ENCODE measurements at places on chromosomes 2 and 18. TPM values are rescaled to one million over a fixed set of nuclear protein-coding genes. Genes with fewer than 3 reads are reported as not detected.

Gene AGAP1
- total RNA-seq = 43.8 TPM

Gene CBLN2
- total RNA-seq = not detected

Gene ST6GAL2
- total RNA-seq = 139 TPM

Gene LOXHD1
- not detected for total RNA-seq

GRCh38 chr2:121796239-121796638 is 40.8 kb downstream of the TSN start:
- no peak overlapping the region for H3K4me3 ChIP-seq
- H3K27me3 ChIP-seq = peaks cover 10% of the 10 kb centered on the region
- no peak overlapping the region for H3K27ac ChIP-seq
- H3K4me1 ChIP-seq = no peaks in the 10 kb centered on the region
- DNase-seq = no peak
- H3K36me3 ChIP-seq = no peaks in the 10 kb centered on the region

DNA sequence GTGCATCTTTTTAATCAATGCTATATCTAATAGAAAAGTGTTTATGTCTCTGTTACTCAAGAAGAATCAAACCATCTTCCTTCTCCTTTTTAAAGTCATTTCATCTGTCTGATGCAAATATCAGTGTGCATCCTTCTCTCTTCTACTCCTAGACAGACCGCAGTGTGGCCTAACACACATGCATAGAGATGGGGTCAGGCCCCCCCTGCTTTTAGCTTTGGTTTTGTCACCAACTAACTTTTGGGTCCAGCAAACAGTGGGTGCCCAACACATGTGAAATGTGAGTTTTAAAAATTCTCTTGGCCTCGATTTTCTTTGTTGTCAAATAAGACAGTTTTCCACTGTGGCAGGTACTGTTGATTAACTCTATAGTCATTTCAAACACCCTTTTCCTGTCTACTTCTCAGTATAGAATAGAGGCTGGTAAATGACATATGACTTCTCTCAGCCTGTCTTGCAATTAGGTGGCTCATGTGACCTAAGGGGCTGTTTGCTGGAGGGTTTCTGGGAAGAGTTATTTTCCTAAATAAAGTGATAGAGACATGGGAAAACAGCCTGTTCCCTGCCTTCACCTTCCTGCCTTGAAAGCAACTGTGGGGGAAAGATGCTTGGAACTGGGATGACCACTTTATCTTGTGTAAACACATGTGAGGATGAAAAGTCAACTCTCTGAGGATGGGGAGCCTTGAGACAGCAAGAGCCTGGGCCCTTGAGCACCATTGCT is 65.7 kb upstream of the DARS1 start:
- no peak for DNase-seq
- H3K27ac ChIP-seq = no peak overlapping the region
- H3K4me1 ChIP-seq = no peaks in the 10 kb centered on the region

DNA sequence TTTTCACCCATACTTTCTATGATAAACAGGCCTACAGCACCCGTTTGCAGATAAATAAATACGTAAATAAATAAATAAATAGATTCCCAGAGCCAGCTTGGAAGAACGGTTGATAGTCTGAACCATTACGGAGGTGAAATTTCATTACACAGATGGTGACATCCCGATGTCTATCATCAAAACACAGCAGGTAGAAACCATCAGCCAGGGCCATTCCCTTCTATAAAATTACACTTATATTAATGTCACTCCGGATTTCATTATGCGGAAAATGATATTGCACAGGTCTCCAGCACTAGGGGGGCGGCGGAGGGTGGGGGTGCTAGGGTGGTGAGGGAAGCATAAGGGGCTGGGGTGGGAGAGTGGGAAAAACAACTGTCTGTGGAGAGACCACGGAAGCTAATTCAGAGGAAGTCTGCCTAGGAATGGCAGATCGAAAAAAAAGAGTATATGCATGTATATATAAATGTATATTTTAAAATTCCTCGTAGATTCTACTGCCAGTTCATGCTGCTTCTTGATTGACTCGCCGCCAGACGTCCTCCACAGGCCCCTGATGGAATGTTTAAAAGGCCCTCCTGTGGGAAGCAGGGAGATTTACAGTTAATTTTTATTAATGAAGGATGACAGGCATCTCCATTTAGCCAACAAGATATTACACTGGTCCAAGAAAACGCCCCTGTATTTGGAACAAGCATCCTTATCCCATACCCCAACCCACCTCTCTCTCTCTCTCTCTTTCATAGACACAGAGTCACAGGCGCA is 1906.0 kb upstream of the PIK3C3 start:
- no peak for DNase-seq
- H3K27ac ChIP-seq = no peak overlapping the region
- no peaks in the 10 kb centered on the region for H3K4me1 ChIP-seq
- H3K36me3 ChIP-seq = no peaks in the 10 kb centered on the region

- H3K4me3 ChIP-seq = peak overlapping the region; percentile 12
- peaks cover 40% of the 10 kb centered on the region for H3K4me1 ChIP-seq
- H3K27me3 ChIP-seq = no peaks in the 10 kb centered on the region
- peak overlapping the region; percentile 86 for H3K27ac ChIP-seq
- DNase-seq = no peak
Observed at GRCh38 chr2:235860111-235860510, 308.1 kb downstream of the GBX2 start.

GRCh38 chr2:120785228-120785966 is 49.7 kb downstream of the GLI2 start:
- no peak overlapping the region for H3K4me3 ChIP-seq
- no peaks in the 10 kb centered on the region for H3K27me3 ChIP-seq

- H3K27ac ChIP-seq = peak overlapping the region; percentile 80
- no peak overlapping the region for H3K4me3 ChIP-seq
- H3K4me1 ChIP-seq = peaks cover 55% of the 10 kb centered on the region
- DNase-seq = no peak
- H3K36me3 ChIP-seq = no peaks in the 10 kb centered on the region
Observed at GRCh38 chr2:28356095-28356911, 36.4 kb upstream of the FOSL2 start.

GRCh38 chr18:58046093-58046793 is 2.2 kb downstream of the NEDD4L start:
- H3K4me3 ChIP-seq = peak overlapping the region; percentile 98
- DNase-seq = no peak
- H3K4me1 ChIP-seq = peaks cover 28% of the 10 kb centered on the region
- no peaks in the 10 kb centered on the region for H3K36me3 ChIP-seq
- H3K27me3 ChIP-seq = no peaks in the 10 kb centered on the region
